ENCODE measurements at places on chromosomes 6 and 20.

- DNase-seq, result no peak
Observed at GRCh38 chr6:77879527-77879926, 226.7 kb downstream of the MEI4 start.

DNA sequence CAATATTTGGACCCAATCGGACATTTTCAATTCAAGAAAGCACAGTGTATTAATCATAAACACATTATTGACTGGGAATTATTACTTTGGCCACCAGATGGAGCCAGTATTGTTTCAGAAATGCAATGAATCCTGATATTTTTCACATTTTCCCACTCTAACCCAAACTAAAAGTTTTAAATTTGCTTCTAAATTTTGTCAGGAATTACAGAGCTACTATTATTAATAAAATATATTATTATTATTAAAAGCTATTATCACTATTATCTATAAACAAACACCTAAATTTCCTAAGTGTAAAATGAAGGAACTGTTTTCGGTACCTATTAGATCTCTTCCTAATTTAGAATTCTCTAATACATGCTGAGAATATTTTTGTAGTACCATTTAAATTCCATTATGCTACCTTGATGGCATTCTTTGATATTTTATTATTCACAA is 245.3 kb downstream of the OGFRL1 start:
- no peak for DNase-seq

DNA sequence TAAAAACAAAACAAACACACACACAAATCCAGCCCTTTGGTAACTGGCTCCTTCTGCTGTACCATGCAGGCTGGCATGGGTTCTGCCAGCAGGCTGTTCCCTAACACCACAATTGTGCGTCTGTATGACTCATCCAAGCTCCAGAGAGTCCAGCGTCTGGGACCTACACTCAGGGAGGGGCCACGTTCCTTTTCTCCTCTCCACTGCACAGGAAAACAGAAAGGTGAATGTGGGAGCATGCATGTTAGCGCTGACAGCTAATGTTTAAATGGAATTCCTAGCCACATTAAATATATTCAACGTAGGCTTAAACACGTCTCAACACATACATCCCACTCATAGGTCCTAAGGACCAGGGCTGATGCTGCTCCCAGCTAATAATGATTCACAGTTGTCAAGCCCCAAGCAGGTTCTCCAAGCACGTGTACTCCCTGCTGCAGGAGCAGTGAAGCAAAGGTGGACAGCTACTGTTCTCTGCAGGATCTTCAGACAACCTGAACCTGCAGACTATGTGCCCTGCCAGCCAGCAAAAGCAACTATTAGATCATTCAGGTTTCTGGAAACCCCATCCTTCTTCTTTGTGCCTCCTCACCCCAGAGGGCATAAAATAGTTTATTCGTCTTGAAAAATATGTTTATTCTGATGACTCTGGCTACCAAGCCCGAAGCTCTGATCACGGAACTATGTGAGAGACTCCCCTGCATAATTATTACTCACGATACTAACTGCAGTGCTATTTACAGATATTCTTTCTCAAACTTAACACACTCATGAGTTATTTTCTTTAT is 20.9 kb downstream of the MAP1LC3A start:
- DNase-seq, result no peak

DNA sequence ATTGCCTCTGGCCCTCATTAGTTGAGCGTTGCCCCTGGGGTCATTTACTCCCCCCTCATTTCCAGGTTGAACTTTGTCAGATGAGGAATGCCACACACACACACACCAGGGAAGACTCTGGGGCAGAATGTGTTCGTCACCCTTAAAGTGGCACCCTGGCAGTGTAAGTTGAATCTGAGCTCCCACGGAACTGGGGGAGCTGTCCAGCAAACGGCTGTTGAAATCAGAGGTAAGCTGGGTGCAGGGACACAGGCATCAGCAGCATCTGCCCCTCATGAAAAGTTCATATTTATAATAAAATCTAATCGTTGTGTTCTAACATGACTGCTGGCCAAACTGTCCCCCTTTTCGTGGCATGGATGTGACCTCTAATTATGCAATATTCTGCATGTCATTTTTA is 4.3 kb upstream of the MC3R start:
- no peak for DNase-seq

- DNase-seq, result no peak
Observed at GRCh38 chr6:134537146-134537555, 219.2 kb upstream of the SGK1 start.

DNA sequence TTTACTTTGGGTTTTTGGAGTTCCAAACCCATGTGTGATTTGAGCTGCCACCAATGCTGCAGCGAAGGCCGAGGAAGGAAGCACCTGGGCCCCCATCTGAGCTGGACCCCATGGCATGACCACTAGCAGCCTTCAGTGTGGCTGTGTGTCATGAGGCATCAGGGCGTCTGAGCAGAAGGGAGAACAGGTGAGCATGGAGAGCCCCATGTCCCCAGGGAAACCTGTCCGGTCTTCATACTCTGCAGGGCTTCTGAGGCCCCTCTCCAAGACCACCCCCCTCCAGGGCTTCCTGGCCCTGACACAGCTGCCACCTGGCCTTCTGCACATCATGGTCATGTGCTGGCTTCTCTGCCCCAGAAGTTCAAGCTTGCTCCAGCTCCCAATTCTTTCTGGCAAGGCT is 169.1 kb upstream of the CST7 start:
- DNase-seq, result no peak

DNA sequence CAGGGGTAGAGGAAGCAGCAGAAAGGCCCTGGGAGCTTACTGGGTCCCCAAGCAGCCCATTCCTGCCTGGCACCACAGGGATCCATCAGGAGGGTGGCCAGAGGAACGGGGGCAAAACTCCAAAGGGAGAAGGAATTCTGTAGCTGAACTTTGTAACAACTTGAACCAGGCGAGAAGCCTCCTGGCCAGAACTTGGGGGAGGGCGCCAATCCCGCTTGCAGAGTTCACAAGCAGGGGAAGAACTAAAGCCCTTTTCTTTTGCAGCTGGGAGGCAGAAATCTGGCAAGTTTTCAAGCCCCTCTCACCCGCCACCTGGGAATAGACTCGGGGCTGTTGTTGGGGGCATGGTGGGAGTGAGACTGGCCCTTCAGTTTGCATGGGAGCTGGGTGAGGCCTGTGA is 189.1 kb downstream of the PHF3 start:
- no peak for DNase-seq

GRCh38 chr20:54168961-54169862 is 4.6 kb downstream of the CYP24A1 start:
- DNase-seq, result no peak

- no peak for DNase-seq
Observed at GRCh38 chr6:70889270-70889669, 67.6 kb downstream of the B3GAT2 start.

DNA sequence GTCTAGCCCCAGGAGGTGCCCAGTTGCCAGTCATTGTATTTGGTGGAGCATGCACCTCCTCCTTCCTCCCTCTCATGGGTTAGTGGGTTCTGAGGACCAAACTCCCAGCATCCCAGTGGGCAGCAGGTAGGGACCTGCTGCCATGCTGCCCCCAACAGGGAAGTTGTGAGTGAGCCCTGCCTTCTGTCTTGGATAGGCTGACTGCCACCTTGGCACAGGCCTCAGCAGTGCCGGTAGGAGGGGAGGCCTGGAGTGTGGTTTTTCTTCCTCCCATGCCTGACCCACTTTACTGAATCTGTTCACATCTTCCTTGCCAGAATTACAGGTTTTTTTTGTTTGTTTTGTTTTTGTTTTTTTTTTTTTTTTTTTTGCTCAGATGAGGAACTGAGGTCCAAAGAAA is 24.5 kb downstream of the PLCG1 start:
- DNase-seq, result no peak

- DNase-seq, result no peak
Observed at GRCh38 chr6:2162079-2162445, 83.3 kb downstream of the GMDS start.

DNA sequence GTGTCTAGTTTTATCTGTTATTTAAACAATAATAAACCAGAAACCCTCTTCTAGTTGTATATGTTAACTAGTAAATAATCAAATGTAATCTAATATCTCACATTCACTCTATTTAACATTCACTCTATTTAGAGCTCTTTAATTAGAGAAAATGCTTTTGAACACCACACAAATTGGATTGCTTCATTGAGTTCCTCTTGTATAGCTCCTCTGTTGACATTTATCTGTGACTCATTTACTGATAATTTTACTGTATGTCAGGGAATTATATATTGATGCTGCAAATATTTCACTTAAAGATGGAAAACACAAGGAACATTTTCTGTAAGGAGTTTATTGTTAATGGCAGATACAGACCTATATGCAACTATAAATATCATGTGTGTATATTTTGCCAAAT is 594.6 kb downstream of the COL12A1 start:
- DNase-seq, result no peak

- no peak for DNase-seq
Observed at GRCh38 chr6:109096208-109096607, 901 bp downstream of the CEP57L1 start.

- DNase-seq, result no peak
Observed at GRCh38 chr20:45218124-45218523, 3.0 kb upstream of the SEMG2 start.

DNA sequence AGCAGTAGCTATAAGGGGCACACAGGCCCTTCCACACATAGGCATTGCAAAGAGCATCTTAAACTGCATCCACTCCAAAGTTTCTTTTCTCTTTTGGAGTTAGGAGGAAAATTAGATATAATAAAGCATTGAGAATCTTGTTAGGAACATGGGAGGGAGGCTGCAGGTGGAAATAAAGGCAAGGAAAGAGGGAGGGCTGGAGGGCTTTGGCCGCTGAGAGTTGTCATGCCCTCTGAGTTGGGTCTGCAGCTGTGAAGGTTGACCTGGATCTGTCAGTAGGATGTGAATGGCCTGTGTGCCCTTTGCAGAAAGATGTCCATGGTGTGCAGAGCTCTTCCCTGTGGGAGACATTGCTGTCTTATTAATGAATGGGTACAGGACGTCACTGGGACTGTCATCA is 134.0 kb downstream of the FNDC1 start:
- DNase-seq, result no peak

GRCh38 chr6:99951016-99951805 is 42.8 kb downstream of the MCHR2 start:
- DNase-seq, result no peak

DNA sequence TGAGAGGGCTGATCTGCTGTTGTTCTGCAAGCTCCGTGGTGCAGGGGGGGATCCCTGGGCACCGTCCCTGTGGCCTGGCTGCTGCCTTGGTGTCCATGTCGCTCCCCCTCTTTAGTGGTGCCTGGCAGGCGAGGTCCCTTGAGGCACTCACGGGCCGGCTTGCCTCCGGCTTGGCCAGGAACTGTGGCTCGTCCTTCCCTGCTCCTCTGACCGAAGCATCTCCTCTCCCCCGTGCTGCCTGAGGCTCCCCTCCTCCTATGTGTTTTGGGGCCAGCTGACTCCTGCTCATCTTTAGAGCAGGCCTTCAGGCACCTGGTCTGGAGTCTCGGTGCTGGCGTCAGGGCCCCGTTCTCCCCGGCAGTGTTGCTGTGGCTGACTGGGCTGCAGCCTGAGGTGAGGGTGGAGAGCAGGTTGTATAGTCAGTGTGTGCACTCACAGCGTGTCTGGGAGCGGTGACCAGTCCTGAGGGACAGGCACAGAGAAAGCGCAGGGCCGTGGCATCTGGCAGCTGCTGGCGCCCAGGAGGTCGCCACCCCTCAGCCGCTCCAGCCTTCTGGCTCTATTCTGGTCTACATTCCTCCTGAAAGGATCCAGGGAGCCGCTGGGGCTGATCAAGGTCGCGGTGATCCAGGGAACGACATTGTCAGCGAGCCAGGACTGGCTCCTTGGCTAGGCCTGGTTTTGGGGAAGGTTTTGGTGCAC is 43.7 kb downstream of the PYGB start:
- no peak for DNase-seq

GRCh38 chr20:53162251-53162835 is 190.2 kb downstream of the TSHZ2 start:
- no peak for DNase-seq

DNA sequence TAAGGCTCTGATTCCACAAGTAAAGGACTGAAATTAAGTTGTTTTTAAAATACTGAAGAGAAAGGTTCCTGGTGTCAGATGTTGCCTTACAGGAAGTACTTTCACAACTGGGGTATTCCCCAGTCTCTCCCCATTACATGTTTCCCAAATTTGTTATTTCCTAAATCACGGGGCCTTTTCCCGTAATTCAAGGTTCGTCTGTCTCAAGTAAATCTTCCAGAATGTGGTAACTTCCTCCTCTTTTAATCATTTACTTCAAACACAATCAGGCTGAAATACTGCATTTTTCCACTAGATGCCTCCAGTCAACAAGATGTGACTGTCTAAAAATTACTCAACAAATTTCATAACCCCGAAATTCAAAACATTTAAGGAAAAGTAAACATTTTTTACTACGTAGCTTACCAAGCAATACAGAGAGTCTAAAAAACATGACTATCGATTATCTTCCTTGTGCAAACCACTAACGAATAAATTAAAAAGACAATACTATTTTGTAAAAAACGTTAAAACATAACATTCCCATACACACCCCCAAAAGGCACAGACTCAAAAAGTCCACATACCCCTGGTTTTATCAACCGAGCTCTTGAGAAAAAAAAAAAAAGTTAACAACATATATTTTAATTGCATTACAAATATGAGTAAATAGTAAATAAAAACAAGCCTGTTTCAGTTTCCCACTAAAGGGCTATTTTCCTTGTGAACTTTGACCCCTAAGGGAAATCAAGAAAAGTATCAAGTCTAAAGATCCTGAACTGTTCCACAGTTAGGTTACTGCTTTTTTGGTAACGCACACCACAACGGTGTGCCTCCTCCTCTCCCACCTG is 1.7 kb downstream of the SOD2 start:
- DNase-seq, result no peak

- no peak for DNase-seq
Observed at GRCh38 chr6:136415351-136416007, 125.8 kb upstream of the BCLAF1 start.

GRCh38 chr6:43009124-43009523 is 4.6 kb downstream of the MEA1 start:
- peak; percentile 16 for DNase-seq

- no peak for DNase-seq
Observed at GRCh38 chr20:32179515-32179914, 28.0 kb downstream of the PLAGL2 start.

DNA sequence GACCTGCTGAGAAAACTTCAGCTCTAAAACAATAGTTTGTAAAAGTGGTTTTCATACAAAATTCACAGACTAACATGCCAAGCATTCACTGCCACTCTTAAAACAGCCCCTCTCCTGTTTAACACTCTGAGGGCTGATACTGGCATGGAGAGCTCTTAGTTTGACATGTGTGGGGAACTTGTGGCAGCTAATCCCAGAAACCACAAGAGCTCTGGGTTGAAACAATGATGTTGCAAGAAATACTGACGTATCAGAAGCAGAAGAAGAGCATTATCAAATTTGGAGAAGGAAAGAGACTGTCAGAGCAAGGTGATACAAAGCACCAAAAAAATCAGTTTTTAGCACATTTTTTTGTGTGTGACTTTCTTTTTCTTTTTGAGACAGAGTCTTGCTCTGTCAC is 5.1 kb downstream of the BEND3 start:
- no peak for DNase-seq

GRCh38 chr6:10149603-10150002 is 265.3 kb downstream of the TFAP2A start:
- no peak for DNase-seq

GRCh38 chr6:85402922-85403321 is 47.0 kb upstream of the NT5E start:
- no peak for DNase-seq

Measured in naive thymus-derived CD8-positive, alpha-beta T cell (primary cell).